Esophagus muscularis mucosa (tissue), 4 donors: ENCODE measurements at places on chromosomes 2 and 18. TPM values are rescaled to one million over a fixed set of nuclear protein-coding genes. Genes with fewer than 3 reads are reported as not detected.

Gene G6PC2
- not detected for total RNA-seq

GRCh38 chr2:12923907-12924610, 207.3 kb downstream of the TRIB2 start:
- H3K4me3 ChIP-seq, result no peak overlapping the region
- DNase-seq, result no peak
- H3K4me1 ChIP-seq, result peaks cover 9% of the 10 kb centered on the region
- no peaks in the 10 kb centered on the region for H3K36me3 ChIP-seq
- no peak overlapping the region for H3K27ac ChIP-seq

DNA sequence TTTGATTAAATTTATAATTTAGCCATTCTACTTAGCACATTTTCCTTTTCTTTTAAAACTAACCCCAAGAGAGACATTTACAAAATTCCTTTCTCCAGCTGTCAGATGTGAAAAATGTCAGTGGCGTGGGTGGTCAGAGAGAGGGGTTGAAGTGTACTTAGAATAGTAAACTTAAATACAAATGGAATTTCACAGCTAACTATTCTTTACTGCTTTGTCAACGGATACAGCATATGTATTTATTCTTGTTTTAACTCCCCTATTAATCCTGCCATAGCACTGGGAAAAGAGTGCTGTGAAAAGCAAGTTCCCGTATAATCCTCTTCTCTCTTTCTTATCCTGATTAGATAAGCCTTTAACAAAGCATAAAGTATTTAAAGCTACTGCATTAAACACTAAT, 191.4 kb upstream of the CHAC2 start:
- H3K27me3 ChIP-seq, result no peaks in the 10 kb centered on the region
- no peak for DNase-seq
- H3K36me3 ChIP-seq, result no peaks in the 10 kb centered on the region
- no peak overlapping the region for H3K27ac ChIP-seq

GRCh38 chr2:58826795-58827194, 585.7 kb upstream of the FANCL start:
- no peaks in the 10 kb centered on the region for H3K4me1 ChIP-seq
- H3K4me3 ChIP-seq, result no peak overlapping the region
- no peaks in the 10 kb centered on the region for H3K36me3 ChIP-seq
- no peaks in the 10 kb centered on the region for H3K27me3 ChIP-seq
- no peak for DNase-seq

- no peaks in the 10 kb centered on the region for H3K36me3 ChIP-seq
- peak overlapping the region; percentile 68 for H3K27ac ChIP-seq
- DNase-seq, result no peak
Observed at GRCh38 chr18:49400398-49401072, 59.9 kb downstream of the DYM start.

Gene CCNYL1
- total RNA-seq, result 17.2 TPM

Gene AOX1
- 80.4 TPM for total RNA-seq

DNA sequence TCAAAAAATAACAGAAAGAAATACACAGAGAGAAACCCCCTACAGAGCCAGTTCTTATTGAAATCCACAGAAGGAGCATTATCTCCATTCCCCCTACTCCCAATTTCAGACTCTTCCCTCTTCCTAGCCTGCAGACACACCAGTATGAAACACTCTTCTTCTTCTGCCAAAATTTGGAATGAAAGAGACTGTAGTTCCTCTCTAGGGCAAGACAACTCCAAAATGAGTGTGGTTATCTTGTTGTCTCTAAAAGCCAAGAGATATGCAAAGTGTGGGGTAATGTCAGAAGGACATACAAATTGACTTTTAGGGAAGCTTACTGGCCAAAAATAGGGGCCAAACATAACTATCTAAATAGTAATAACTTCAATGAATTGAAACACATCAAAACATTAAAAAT, 337.1 kb upstream of the SETBP1 start:
- H3K27me3 ChIP-seq, result no peaks in the 10 kb centered on the region
- no peaks in the 10 kb centered on the region for H3K36me3 ChIP-seq

Gene SLC30A3
- total RNA-seq, result not detected

Gene RAB27B
- total RNA-seq, result 0.42 TPM
